NK-92 treated with Interleukin-12 subunit alpha and Interleukin-12 subunit beta, amount 100 ng/mL, for 24 hours (cell line): ENCODE measurements at places on chromosomes 12 and 14.

GRCh38 chr12:122395319-122395718, 27.1 kb downstream of the CLIP1 start:
- DNase-seq = no peak

GRCh38 chr12:12784116-12784515, 1.3 kb upstream of the APOLD1 start:
- no peak for DNase-seq

DNA sequence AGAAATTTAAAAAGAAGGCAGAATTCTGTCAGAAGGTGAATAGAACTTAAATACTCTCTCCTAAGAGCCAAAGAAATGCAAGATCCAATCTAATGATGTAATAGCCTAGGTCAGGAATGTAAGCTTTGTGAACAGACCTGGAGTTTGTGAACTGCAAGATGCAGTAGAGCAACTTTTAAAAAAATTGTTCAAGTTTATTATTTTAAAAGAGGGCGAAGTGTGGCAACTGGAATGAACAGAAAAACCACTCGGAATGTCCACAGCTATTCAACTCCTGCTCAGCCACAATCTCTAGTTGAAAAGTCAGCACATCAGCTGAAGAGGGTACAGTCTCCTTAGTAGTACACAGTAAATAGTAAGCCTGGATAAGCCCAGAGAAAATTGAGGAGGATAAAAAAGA, 228.8 kb downstream of the PPFIA2 start:
- no peak for DNase-seq

- DNase-seq = no peak
These were observed 217.3 kb downstream of the MON2 start for GRCh38 chr12:62683776-62684569.

- DNase-seq = no peak
These were observed 13.9 kb downstream of the SLC35E3 start for GRCh38 chr12:68759852-68760251.
